ENCODE measurements at places on chromosomes 11 and 22.

DNA sequence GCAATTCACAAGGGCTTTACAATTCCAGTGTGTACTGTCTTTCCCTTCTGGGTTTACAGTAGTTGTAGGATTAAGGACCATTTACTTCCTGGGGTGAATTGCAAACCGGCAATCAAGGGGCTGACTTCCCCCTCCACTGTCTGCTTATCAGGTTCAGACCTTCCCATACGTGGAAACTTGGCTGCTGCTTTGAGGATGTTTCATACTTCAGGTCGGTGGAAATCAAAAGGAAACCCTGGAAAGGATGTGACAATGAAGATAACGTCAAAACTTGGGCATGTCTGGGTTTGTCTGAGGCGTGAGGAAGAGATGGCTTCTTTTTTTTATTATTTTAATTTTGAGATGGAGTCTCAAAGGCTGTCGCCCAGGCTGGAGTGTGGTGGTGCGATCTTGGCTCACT, 2.1 kb upstream of the RTCB start:
- DNase-seq: no peak

DNA sequence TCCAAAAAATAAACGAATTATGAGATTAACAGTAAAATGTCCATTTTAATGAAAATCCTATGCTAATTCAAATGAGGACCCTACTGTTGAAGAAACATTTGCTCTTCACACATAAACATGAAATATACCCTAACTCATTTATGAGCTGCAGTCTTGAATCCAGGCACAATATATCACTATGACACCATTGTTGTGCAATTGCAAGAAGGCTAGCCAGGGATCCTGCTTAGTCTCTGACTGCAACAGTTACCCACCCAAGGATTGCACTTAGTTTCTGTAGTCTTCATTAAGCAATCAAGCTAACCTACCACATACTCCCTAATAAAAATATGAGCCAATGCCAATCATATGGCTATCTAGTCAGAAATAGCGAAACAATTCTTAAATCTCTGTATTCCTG, 981.0 kb upstream of the FAT3 start:
- DNase-seq: no peak

GRCh38 chr11:92775003-92775676, 194.3 kb upstream of the MTNR1B start:
- no peak for DNase-seq

DNA sequence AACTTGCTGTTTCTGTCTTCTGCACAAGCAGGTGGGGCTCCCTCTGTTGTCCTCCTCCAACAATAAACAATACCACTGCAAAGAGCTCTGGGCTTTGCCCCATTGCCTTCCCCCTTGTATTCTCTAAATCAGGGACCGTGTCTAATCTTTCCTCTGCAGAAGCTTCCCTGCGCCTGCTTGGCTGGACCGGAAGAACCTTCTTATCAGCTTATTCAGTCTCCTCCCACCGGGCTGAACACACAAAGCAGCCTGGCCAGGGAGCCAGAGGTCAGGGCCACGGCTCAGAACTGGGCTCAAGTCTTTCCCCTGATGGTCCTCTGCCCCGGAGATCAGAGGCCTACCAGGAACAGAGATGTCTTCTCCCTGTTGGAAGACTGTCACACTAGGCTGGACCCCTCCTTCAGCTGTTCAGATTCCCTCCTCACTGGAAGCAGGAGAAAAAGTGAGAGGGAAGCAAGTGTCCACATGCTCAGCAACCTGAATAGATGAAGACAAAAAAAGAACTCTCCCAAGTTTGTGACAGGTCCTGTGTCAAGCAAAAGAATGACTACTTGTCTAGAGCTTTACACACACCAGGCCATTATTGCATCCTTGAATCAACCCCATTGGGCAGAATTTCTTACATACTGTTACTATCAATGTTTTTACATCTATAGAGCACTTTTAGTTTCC, 63.7 kb downstream of the RAB30 start:
- DNase-seq: no peak

GRCh38 chr11:9461760-9462134, 935 bp downstream of the ZNF143 start:
- DNase-seq: no peak

GRCh38 chr11:32913445-32913844, 20.8 kb downstream of the QSER1 start:
- no peak for DNase-seq

GRCh38 chr22:35008213-35008612, 57.7 kb upstream of the ISX start:
- DNase-seq: no peak

- no peak for DNase-seq
Measured at GRCh38 chr11:76231121-76231738, 24.9 kb upstream of the WNT11 start.
